Peyer's patch (tissue), 4 donors: ENCODE measurements at places on chromosomes 5 and 9. TPM values are rescaled to one million over a fixed set of nuclear protein-coding genes. Genes with fewer than 3 reads are reported as not detected.

Gene RNF183
- not detected for total RNA-seq

Gene ANKRD18B
- not detected for total RNA-seq

DNA sequence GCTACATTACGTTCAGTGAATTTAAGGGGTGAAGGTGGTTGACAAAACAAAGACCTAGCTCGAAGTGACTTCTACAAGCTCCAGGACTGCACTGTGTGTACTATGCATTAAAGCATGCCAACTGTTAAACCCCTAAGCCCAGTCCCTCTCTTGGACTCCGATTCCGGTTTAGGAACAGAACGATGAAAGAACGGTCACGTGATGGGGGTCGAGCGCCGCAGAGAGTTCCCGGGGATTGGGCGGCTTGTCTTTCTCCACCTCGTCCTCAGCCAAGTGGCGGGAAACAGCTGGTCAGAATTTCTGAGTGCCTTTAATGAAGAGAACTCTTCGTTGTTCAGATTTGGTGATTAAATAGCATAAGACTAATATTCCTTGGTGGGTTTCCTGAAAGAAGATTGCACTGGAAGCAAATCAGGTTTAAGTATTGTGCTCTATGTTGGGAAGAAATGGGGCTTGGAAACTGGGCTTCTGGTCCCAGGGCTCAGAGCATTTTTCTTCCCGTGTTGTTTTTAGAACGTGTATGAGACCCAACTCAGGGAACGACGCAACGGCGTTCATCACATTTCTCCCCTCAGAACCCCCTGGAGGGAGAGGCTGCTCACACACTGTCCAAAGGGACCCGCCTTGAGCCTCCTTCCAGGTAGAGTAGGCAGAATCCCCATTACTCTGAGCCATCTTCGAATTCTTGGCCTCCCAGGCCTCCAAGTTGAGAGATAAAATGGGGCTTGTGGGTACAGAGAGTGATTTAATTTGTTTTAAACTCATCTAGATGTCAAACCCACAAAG lies 25.3 kb downstream of the IRX2 start:
- H3K4me1 ChIP-seq = no peaks in the 10 kb centered on the region
- no peak overlapping the region for H3K27ac ChIP-seq
- no peak overlapping the region for H3K4me3 ChIP-seq
- no peaks in the 10 kb centered on the region for H3K27me3 ChIP-seq
- H3K36me3 ChIP-seq = no peaks in the 10 kb centered on the region

Gene IL7R
- total RNA-seq = 101 TPM

DNA sequence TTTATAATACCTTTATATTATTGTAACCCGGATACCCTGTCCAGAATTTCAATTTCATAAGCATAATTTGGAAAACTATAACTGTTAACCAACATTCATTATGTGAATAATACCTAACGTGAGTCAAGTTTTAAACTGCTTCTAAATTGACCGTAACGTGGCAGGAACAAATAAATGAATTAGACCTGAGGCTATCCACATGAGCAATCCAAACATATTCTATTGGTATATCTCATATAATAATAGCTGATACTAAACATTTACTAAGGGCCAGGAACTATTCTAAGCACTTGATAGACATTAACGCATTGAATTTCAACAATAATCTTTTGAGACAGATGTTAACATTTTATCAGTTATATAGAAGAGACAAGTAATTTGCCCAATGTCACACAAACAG lies 276.4 kb downstream of the MEF2C start:
- H3K27ac ChIP-seq = no peak overlapping the region
- H3K27me3 ChIP-seq = no peaks in the 10 kb centered on the region
- no peaks in the 10 kb centered on the region for H3K4me1 ChIP-seq
- DNase-seq = no peak

Gene IFNE
- 5.3 TPM for total RNA-seq

Gene LRRTM2
- total RNA-seq = 4.1 TPM

- H3K4me3 ChIP-seq = no peak overlapping the region
- H3K4me1 ChIP-seq = no peaks in the 10 kb centered on the region
- no peak for DNase-seq
- no peak overlapping the region for H3K27ac ChIP-seq
- H3K27me3 ChIP-seq = no peaks in the 10 kb centered on the region
- no peaks in the 10 kb centered on the region for H3K36me3 ChIP-seq
Observed at GRCh38 chr5:142293486-142293885, 31.3 kb downstream of the SPRY4 start.
